Activated CD4-positive, alpha-beta memory T cell treated with anti-CD3 and anti-CD28 coated beads, Interleukin-2, amount 10 ng/mL, durations not matched to agents 7 days and 5 days (primary cell): ENCODE measurements at places on chromosomes 13 and 19. TPM values are rescaled to one million over a fixed set of nuclear protein-coding genes. Genes with fewer than 3 reads are reported as not detected.

Gene GRIK5
- total RNA-seq = 0.38 TPM

Gene DHPS
- total RNA-seq = 113 TPM

DNA sequence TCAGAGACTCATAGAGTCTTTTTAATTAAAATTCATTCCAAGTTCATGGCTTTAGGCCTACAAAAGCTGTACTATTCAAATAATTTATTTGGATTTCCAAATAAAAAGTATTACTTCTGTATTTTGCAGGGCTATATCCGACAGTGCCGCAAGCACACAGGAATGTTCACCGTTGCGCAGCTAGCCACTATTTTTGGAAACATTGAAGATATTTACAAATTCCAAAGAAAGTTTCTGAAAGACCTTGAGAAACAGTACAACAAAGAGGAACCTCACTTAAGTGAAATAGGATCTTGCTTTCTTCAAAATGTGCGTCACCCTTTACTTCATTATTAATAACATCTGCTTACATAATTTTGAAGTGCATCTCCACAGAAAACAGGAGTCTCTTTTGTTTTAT is 20.5 kb upstream of the C1QTNF9 start:
- peaks cover 76% of the 10 kb centered on the region for H3K36me3 ChIP-seq
- DNase-seq = no peak
- H3K27me3 ChIP-seq = no peaks in the 10 kb centered on the region
- H3K27ac ChIP-seq = no peak overlapping the region
- H3K4me3 ChIP-seq = no peak overlapping the region

DNA sequence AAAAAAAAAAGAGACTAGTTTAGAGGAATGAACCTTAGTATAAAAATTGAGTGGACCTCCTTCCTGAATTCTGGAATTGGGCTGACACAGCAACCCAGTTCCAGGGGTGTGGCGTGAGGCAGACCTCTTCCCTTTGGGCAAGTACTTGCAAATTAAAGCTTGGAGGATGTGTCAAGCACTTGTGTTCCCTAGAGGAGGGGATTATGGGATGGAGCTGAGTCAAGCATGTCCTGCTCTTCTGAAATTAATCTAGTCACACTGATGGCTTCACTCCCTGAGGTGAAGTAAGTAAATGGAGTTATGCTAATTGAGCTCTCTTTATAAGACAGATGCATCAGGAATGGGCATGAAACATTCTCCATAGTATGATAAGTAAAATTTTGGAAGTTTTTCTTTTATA is 107.7 kb upstream of the HTR2A start:
- no peaks in the 10 kb centered on the region for H3K27me3 ChIP-seq
- H3K27ac ChIP-seq = no peak overlapping the region
- DNase-seq = no peak
- H3K36me3 ChIP-seq = no peaks in the 10 kb centered on the region
- H3K4me3 ChIP-seq = no peak overlapping the region

- peaks cover 29% of the 10 kb centered on the region for H3K4me1 ChIP-seq
- H3K36me3 ChIP-seq = no peaks in the 10 kb centered on the region
- H3K27me3 ChIP-seq = peaks cover 19% of the 10 kb centered on the region
- peak within 1 kb of the TSS; percentile 42 for H3K27ac ChIP-seq
- DNase-seq = peak; percentile 43
- H3K4me3 ChIP-seq = no peak within 1 kb of the TSS
Measured at GRCh38 chr19:45913874-45914830, at the start of gene NANOS2. TSS of gene NANOS2 (minus strand) at chr19:45914778. CDS start at chr19:45914693, 85 bp downstream.

- no peaks in the 10 kb centered on the region for H3K36me3 ChIP-seq
- no peak overlapping the region for H3K4me3 ChIP-seq
- DNase-seq = no peak
- no peak overlapping the region for H3K27ac ChIP-seq
- H3K27me3 ChIP-seq = peaks cover 2% of the 10 kb centered on the region
Measured at GRCh38 chr19:2569596-2570465, 93.9 kb downstream of the GADD45B start.
